Osteoblast (primary cell): ENCODE measurements at places on chromosomes 3 and 15. TPM values are rescaled to one million over a fixed set of nuclear protein-coding genes. Genes with fewer than 3 reads are reported as not detected.

The DAPK2 gene
- total RNA-seq = 23.5 and 31.8 TPM in 2 replicates

The SNTN gene
- not detected in 2 replicates for total RNA-seq

The HRH1 gene
- 9.8 and 12.4 TPM in 2 replicates for total RNA-seq

The LRTM1 gene
- total RNA-seq = not detected in 2 replicates

The DUOX2 gene
- under 0.01 TPM in 1 of 2 replicates, not detected in the other for total RNA-seq

The UPK1B gene
- total RNA-seq = 0.29 and 0.36 TPM in 2 replicates

The LTF gene
- total RNA-seq = 0.59 and 0.72 TPM in 2 replicates

DNA sequence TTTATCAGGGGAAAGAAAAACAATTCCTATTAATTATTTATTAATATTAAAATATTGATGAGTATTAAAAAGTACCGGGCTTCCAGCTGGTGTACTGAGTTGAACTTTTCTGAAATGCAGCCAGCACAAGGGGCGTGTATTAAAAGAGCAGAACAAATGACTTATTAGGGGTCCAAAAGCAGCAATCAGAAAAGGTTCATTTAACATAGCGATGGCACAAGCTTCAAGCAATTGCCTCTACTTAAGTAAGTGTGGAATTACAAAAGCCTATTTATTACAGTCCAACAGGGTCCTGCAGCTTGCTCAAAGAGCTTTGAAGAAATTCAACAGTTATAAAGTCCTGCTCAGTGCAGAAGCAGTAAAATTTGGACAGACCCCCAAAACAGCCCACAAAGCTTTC is 285.6 kb downstream of the EPHA3 start:
- no peak for DNase-seq

- DNase-seq = no peak
These were observed 40.7 kb upstream of the TRA2B start for GRCh38 chr3:185978516-185978915.

GRCh38 chr3:141308588-141309218 is 59.6 kb upstream of the ZBTB38 start:
- peak; percentile 87 for DNase-seq

DNA sequence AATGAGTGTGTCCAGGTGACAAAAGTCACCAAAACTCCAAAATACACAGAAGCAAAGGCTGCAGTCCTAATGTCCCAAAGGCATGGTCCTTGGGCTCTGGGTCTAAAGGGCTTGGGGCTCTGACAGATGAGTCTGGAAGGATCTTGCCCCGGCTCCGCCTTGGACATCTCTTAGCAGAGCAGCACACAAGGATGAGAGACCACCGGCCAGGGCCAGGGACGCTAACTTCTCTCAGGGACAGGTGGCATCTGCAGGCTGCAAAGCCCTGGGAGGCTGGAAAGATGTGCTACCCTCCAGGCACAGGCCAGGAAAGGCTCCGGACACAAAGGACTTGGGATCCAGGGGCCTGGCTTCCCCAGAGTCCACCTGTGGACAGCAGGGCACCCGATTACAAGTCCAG is 14.1 kb upstream of the SHISA5 start:
- peak; percentile 51 for DNase-seq

DNA sequence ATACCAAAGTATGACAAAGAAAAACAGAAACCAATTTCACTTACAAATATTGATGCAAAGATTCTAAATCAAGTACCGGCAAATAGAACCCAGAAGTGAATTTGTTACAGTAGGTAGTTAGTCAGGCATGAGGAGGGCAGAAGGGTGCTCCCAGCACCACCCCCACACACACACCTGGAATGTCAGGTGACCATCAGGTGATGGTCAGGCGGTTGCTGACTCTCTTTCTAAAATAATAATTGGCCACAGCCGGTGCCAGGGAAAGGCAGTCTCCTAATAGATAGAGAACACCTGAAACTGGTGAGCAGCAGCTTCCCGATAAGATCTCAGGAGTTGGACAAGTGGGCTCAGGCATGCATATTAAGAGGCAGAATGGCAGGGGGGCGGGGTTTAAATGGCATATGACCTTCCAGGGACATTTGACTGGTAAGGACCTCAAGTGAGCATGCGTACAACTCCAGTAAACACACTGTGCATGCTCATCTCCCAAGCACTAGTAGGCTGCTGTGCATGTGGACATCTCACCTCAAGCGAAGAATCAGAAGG is 131.1 kb downstream of the ANO10 start:
- DNase-seq = no peak

- DNase-seq = peak; percentile 87
These were observed 64.0 kb upstream of the C15orf61 start for GRCh38 chr15:67456677-67457529.

- no peak for DNase-seq
These were observed 342.0 kb upstream of the NR2F2 start for GRCh38 chr15:95988574-95988887.

DNA sequence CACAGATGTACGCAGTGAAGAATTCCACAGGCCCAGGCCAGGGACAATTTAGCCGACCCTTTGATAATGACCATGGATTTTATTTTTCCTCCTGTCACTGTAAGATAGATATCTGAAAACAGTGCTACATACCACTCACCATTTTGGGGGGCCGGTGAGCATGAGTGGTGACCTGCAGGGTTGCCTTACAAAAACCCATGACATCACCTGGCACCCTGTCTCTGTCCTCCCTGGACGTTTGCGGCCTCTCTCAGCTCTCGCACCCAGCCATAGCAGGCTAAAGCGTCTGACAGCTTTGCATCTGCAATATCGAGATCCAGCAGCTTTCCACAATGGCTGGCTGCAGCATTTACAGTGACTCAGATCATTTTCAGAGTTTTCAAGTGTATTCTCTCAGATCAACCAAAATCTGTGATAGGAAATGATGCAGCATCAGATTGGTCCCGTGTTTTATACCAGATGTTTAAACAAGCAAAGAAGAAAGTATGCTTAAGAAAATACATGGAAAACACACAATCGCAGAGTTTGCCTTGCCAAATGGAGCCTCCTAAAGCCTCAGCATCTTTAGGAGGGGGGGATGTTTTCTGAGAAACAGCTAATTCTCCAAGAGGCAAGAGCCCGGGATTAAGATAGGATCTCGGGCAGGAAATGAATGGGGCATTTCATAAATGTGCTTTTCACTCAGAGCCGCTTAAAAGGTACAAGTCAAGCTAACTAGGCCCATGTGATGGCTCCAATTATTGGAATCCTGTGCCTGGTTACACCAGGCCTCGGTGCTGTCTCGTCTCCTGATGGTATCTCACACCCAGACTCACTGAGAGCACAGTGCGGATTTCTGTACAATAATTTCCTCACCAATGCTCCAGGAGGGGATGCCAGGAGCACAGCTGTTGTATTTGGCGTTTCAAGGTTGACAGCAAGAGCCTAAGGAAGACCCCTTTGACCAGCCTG is 257.3 kb downstream of the XXYLT1 start:
- no peak for DNase-seq

DNA sequence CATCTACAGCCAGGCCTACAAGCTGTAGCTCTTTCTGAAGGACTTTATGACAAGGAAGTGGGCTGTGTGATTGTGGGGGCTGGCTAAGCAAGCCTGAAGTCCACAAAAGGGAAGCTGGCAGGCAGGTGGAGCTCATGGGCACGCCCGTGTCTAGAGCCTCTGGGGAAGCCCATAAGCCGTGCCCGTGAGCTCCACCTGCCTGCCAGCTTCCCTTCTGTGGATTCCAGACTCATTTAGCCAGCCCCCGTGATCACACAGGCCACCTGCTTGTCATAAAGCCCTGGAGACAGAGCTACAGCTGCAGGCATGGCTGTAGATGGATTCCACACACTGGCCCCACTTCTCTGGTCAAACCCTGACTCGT is 15.2 kb downstream of the EFCC1 start:
- DNase-seq = no peak

GRCh38 chr15:73403171-73403570 is 34.4 kb upstream of the HCN4 start:
- DNase-seq = peak; percentile 81

GRCh38 chr15:79965846-79966630 is 5.0 kb downstream of the BCL2A1 start:
- no peak for DNase-seq

GRCh38 chr15:91852741-91853510 is 582 bp upstream of the SLCO3A1 start:
- peak; percentile 99 for DNase-seq

DNA sequence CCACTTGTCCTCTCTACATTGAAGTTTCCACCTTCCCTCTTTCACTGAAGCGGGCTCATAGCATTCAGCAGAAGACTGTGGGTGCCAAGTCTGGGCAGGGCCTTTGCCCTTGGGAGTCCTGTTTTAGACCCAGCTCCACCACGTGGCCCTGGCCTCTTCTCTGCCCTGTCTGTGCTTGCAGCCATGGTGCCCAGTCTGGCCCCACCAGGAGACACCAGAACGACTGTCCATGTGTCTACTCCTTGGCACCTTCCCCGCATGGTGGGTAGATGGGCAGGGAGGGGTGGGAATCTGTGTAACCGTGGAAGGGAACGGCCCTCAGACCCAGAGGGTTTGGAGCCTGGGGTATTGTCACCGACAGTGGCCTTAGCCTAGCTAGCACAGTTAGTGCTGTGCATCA is 17.9 kb upstream of the EMC3 start:
- DNase-seq = no peak

DNA sequence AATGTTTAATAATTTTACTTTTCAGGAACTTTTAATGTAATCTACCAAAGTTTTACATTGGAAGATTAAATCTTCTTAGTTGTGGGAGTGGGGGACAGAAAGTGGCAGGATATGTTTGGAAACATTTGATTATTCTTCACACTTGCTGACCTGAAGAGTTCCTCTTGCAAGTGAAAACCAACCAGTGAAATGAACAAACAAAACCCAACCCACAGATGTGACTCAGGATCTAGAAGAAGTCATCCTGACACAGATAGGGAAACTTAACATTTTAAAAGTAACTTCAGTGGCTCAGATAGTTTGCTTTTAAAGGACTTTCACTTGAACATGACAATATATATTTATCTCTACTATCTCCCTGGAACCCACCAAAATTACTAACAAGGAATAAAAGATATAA is 55.4 kb downstream of the ASTE1 start:
- DNase-seq = no peak

- DNase-seq = no peak
These were observed 1.9 kb downstream of the WDR49 start for GRCh38 chr3:167651826-167652225.

DNA sequence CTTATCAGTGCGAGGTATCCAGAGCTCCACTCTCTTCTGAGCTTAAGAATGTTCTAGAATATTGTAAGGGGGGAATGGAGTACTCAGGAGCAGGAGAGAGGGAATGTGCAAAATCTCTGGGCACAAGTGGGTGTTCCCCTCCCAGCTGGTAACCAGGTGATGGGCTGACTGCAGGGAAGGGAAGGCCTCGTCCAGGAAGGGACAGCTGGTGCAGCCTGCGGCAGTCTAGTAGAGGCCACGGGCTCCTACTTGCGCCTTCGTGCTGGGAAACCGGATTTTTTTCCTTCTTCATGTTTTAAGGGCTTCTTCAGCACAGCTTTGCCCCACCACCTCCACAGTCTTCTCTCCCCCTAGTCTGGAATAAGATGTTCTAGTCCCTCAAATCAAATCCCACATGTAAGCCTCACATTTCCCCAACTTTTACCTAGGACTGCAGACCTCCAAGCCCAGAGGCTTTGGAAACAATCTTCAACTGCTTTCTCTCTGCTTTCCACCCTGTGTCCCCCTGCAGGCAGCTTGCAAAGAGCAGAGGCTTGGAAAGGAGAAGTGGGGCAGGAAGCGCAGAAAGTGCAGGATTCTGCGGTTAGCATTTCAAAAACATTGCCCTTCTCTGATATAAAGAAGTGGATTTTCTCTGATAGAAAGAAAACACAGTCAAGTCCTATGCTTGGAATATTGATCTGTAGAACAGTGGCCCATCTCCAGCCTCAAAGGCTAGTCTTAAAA is 11.9 kb upstream of the CGNL1 start:
- DNase-seq = peak; percentile 59

- DNase-seq = no peak
These were observed 141.5 kb upstream of the ROPN1 start for GRCh38 chr3:124133366-124133940.

DNA sequence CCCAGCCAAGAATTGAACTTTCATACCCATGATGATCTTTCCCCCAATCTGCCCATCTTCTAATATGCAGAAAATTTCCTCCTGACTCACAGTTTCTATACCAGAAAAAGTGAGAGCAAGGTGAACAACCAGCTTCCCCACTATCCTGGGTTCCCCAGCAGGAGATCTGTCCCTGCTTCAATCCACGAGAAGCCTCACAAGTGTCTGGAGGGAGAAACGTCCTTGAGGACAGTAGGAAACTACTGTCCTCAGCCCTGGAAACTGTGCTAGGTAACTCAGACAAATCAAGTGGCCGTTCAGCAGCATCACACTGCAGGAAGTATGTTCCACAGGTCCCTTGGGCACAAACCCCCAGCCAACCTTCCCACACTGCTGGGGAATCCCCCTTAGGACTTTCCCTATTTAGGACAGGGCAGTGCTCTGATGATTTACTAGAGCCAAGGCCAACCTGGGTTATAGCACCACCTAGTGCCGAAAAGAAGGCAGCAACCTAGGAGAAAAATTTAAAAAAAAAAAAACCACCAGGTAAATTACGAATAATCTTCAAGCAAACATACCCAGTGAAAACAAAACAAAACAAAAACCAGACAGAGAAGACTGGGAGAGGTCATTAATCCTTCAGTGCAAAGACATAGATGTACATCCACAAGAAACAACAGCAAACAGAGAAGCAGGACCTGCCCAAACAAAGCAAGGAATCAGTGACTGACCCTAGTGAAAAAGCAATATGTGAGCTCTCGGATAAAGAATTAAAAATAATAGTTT is 36.0 kb downstream of the MORC1 start:
- DNase-seq = peak; percentile 21

DNA sequence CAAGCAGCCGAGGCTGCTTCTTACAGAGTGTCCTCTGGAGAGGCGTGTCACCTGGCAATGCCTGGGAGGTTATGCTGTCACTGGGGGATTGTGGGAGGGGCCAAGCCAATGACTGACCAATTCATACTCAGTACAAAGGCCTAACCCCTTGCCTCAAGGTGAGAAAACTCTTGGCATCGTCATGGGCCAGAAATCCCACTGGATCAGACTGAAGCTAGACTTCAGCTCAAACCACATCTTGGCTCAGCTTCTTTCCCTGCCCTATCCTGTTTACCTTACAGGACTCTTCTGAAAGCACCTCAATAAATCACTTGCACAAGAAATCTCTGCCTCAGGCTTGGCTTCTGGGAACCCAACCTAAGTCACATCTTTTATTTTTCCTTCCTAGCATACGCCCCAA is 9.5 kb downstream of the ANAPC13 start:
- DNase-seq = no peak

- DNase-seq = no peak
These were observed 201.5 kb downstream of the GABRB3 start for GRCh38 chr15:26571346-26571745.

DNA sequence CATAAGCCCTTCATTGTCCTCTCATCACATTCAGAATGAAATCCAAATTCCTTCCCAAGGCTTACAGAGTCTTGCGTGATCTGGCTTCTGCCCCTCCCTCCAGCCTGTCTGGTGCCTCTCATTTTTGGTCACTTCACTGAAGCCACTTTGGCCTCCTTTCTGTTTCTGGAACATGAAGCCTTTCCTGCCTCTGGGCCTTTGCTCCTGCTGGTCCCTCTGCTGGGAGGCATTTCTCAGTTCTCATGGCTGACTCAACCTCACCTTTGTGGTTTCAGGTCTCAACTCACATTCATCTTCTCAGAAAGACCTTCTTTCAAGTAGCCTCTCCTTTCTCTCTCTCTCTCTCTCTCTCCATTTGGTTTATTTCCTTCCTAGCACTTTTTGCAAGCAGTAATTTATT is 43.9 kb upstream of the BHLHE40 start:
- no peak for DNase-seq

- DNase-seq = peak; percentile 88
These were observed 797 bp upstream of the THPO start for GRCh38 chr3:184378651-184379357.
